ENCODE measurements at places on chromosomes 2 and 18. TPM values are rescaled to one million over a fixed set of nuclear protein-coding genes. Genes with fewer than 3 reads are reported as not detected.

Gene ST8SIA5
- total RNA-seq = 1.2 TPM

GRCh38 chr2:17934721-17935120, 56.3 kb downstream of the KCNS3 start:
- DNase-seq = no peak

- DNase-seq = peak; percentile 88
Measured at GRCh38 chr2:188475945-188476344, 184.3 kb downstream of the GULP1 start.

DNA sequence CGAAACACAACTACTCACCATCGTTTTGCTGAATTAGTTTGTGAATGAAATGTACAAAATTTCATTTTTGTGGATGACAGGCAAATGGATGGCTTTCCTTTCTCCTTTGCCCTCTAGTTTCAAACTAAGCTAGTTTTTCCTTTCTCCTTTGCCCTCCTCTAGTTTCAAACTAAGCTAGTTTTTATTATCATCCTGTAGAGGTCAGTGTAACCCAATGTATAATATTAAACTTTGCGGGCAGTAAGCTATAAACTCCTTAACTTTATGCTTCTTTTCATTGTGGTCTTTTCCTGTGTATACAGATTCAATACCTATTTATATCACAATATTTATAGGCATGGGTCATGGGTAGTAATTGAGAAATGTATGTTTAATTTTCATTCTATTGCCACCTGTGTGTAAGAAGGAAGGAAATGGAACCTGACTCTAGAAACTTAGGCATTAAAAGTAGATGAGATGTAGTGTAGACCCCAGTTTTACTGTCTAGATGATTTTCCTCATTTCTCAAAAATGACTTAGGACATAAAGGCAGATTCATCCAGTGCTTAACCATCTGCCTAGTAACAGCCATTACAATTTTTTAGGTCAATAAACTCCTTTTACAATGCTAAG, 58.1 kb downstream of the MAP3K19 start:
- peak; percentile 33 for DNase-seq

DNA sequence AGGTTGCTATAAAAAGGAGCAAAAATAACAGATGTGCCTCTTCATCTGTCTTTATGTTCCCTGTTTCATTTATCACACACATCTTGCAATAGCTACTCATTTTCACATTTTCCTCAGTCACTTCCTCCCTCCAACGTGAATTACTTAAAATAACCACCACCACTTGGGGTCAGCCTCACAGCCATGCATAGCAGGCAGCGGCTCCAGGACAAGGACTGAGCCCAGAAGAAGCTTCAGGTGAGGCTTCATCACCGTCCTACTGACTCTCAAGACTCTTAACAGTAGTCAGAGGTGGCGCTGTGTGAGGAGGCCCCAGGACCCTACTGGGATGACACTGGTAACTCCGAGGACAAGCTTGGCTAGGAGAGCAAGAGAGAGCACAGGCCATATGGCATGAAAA, 15.5 kb upstream of the ST8SIA5 start:
- DNase-seq = no peak

GRCh38 chr2:73451263-73451972, 65.8 kb downstream of the ALMS1 start:
- DNase-seq = no peak

GRCh38 chr2:19474128-19474527, 115.7 kb upstream of the OSR1 start:
- DNase-seq = peak; percentile 12

Gene SPEG
- 41.5 TPM for total RNA-seq

Gene CYRIA
- 3.5 TPM for total RNA-seq
